ENCODE measurements at places on chromosomes 7 and 10.

DNA sequence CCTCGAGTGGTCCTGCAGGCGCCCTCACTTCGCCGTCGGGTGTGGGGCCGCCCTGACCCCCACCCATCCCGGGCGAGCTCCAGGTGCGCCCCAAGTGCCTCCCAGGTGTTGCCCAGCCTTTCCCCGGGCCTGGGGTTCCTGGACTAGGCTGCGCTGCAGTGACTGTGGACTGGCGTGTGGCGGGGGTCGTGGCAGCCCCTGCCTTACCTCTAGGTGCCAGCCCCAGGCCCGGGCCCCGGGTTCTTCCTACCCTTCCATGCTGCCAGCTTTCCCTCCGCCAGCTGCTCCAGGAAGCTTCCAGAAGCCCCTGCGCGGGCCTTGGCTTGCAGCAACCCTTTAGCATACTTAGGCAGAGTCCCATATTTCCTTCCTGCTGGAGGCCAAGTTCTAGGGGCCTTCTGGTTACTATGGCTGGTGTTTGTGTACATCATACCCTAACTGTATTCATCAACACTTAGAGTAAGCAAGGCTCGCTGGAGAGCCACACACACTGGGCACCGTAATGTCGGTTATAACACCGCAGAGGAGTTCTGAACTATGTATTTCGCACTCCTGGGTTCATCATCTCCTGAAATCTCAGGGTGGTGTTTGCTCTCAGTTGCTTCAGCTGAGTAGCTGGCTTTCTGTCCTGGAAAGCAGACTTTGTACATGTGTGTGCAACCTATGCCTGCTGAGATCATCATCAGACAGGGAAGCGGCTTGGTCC, 471 bp downstream of the MGMT start:
- peak; percentile 2 for DNase-seq

- DNase-seq = no peak
These were observed 86.7 kb downstream of the LYZL2 start for GRCh38 chr10:30542895-30543288.

DNA sequence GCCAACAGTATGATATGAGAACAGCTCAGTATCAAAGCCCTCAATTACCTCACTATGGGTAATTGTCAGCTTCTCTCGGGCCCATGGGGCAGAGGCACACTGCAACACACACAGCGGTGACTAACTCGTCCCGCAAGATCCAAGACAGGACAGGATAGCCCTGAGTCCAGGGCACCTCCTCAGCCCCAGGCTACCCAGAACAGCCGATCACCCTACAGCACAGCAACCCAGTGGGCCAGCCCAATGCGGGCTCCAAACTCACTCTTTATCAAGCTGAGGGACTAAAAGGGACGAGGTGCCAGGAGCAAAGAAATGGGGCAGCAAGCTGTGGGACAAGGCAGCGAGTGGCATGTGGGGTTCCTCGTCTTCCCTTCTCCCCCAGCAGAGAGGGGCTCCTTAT, 765.1 kb downstream of the GRID1 start:
- DNase-seq = no peak

- no peak for DNase-seq
These were observed 30.9 kb downstream of the CRCP start for GRCh38 chr7:66145400-66146104.

DNA sequence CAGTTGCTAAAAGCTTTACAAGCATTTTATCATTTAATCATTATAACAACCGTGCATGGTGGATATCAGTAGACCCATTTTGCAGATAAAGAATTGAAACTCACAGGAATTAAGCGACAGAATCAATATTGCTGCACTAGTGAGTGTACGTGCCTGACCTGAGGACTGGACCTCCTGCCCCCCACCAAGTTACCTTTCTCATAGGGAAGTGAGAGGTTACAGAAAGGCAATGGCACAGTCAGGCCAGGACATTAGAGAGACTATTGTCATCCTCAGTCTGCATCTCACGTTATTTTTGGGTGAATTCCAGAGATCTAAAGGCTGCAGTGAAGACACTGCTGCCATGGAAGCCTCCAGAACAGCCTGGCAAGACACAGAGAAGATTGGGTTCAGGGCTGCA, 80.9 kb downstream of the WDFY4 start:
- DNase-seq = no peak

DNA sequence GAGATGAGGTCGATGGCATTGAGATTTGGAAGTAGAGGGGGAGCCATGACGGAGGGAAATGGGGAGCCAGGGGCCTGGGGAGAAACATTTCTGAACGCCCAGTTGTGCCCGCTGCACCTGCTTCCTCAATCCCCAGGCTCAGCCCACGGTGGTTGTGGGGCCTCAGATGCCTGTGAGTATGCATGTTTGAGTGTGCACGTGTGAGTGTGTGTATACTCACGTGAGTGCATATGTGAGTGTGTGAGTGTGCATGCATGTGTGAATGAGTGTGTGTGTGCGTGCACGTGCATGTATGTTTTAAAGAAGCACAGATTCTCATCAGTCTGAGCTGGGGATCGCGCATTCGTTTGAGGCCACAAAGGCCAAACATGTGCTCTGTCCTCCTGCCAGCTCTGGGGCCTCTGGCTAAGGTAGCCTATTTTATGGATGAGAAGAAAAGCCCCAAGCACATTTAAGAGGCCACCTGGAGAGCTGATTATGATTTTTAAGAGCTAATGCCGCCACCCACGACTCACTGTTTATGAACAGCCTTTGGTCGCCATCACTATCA, 154.8 kb downstream of the ARHGAP12 start:
- no peak for DNase-seq
